NCI-H1694 (cell line): ENCODE measurements at places on chromosomes 11 and 22.

DNA sequence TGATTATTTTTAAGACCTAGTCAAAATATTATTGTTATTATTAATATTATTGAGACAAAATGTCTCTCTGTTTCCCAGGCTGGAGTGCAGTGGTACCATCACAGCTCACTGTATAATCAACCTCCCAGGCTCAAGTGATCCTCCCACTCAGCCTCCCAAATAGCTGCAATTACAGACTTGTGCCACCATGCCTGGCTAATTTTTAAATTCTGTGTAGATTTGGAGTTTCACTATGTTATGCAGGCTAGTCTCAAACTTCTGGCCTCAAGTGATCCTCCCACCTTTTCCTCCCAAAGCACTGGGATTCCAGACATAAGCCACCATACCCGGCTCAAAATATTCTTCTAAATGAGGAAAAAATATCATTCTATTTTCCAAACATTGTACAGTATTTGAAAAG lies 37.0 kb downstream of the SLC36A4 start:
- DNase-seq: no peak

DNA sequence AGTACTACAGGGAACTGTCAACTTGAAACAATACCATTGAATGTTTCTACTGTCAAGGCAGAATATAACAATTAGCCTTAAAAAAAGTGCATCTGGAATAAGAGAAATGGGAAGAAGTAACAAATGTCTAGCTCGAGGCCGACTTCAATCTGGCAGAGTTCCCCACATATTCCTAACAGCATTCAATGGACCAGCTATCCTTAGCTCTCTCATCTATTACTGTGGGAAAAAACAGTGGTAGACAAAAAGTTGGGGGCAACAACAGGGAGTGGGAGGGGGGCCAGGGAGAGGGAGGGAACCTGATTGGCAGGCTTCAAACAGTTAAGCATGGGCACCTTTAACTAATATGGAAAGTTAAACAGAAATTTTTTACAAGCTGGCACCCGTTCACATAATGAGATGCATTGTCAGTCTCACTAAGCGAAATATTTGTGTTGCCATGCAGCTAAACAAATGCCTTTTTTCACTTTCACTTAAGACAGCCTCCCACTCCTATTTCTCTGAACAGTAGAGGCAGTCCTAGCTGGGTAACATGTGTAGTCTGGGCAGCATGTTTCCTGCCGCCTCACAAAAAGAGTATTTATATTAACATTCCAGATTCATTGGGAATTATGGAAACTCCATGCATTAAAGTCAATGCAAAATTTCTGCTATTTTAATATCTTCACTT lies 62.2 kb upstream of the SOX6 start:
- DNase-seq: no peak

DNA sequence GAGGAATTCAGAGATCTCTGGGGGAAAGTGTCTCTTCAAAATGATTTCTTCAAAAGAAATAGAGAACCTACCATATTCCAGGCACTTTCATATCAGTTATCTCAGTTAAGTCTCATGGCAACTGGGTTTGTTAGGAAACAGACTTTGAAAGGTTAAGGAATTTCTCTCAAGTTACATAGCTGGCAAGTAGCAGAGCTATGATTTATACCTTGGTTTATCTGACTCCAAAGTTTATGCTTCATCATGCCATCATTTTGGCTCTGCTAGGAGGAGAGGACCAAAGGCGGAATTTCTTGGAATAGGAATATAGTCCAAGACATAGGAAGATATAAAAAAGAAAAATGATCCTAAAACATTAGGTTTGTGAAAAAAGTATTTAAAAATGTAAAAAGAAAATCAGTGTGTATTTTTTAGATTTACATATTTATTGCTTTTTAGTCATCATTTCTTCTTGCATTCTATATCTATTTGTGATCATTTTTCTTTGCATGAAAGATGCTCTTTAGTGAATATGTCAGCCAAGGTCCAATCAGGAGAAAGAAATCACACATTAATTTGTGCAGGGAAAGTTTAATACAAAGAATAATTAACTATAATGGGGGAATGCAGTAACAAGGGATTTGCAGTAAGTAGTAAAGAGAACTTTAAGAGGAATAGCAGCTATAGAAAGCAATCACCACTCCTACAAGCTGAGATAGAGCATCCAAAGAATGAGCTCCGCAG lies 199.1 kb upstream of the ZBED5 start:
- DNase-seq: no peak

- DNase-seq: no peak
Observed at GRCh38 chr22:41274856-41275255, 11.1 kb downstream of the RANGAP1 start.

DNA sequence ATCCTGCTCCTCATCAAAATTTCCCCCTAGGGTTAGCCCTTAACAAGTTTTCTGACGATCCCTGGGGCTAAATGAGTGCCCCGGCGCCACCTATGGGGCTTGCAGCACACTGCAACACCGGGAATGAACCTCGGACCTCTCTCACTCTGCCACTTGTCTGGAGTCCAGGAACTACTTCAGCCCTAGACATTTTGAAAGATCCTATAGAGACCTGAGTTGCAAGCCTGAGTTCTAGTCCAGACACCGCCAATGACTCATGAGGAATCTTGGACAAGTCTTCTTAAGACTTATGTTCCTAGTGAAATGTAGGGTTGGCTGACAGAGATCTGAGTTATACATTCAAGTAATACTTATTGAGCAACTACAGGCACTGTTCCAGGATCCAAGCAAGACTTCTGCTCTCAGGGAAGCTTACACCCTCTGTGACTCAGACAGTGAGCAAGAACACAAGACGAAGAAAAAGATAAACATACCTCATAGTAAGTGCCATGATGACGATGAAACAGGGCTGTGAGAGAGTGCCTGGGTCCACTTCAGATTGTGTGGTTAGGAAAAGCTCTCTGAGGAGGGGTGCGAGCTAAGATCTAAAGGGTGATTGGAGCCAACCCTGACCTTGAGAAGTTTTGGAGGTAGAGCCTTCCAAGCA lies 10.2 kb upstream of the STK33 start:
- no peak for DNase-seq

- DNase-seq: no peak
Observed at GRCh38 chr11:66814678-66815077, 28.6 kb upstream of the RCE1 start.

GRCh38 chr11:102318469-102318868 lies 1.2 kb downstream of the BIRC3 start:
- DNase-seq: no peak

DNA sequence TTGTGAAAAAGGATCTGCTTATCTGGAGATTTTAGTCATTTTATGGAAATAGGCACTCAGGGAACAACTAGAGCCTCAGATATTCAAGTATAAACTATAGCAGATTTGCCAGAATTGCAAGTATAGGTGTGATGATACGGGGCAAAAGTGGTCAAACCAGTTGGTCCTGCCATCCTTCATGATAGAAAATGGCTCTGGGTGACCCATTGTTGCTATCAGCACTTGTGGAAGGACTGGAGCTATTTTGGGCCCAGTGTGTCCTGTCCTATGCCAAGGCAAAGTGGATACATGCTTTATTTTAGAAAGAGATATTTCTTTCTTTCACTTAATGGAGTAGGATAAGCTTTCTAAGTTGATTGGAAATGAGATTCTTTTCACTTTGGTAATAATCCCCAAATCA lies 85.2 kb downstream of the PPP6R3 start:
- DNase-seq: no peak

GRCh38 chr11:76250520-76251225 lies 44.4 kb upstream of the WNT11 start:
- DNase-seq: no peak

DNA sequence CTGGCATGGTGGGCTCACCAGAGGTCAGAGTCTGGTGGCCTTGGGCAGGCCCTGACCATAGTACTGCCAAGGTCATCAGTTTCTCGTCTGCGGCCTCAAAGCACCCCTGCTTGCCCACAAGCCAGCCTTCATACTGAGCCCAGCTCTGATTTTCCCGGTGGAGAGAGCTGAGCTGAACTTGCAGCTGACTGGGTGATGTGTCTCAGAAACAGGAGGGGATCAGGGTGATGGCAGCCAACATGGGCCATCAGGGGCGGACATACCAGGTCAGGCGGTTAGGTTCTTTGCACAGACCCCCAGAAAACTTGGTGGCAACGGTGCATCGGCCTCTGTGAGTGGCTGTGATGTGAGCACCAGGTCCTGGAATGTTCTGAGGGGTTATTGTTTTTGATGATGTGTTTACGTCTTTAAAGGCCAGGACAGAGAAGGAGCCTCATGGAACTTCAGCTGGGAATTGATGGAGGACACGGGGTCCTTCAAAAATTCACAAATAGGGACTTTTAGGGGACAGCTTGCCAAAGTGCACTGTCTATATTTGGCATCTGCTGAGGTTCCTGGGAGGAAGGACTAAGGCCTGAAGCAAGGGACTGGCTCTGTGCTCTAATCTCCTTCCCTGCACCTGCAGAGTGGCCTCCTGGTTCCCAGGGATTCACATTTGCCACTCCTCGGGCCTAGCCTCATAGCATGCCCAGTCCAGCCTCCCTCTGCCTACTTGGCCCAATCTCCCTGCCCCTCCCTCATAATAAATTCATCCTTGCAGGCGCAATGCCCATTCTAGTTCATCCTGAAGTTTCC lies 131.2 kb downstream of the OSBP2 start:
- DNase-seq: no peak

DNA sequence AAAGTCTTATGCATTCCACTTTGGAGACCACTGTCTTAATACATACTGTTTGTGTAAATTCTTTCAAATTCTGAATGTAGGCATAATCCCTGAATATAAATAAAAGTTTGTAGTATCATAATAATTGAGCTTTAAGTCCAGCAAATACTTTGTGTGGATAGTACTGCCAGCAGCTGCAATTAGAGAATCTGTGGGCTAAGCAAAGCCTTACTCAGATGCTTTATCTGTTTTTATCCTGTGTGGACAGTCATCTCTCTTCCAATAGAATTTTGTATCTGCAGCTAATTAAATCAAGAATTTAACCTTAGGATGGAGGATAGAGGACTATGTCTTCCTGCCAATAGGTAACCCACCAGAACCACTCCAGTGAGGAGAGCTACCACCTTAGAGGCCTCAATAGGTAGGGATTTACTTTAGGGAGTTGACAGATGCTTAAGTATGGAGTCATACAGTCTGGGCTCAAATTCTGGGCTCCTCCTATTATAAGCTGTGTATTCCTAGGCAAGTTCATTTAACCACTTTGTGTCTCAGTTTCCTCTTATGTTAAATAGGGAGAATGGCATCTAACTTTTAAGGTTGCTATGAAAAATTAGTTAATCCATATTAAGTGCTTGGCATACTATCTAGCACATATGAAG lies 71.1 kb downstream of the STIM1 start:
- DNase-seq: no peak

- no peak for DNase-seq
Observed at GRCh38 chr11:44797886-44798606, 71.3 kb downstream of the TSPAN18 start.

DNA sequence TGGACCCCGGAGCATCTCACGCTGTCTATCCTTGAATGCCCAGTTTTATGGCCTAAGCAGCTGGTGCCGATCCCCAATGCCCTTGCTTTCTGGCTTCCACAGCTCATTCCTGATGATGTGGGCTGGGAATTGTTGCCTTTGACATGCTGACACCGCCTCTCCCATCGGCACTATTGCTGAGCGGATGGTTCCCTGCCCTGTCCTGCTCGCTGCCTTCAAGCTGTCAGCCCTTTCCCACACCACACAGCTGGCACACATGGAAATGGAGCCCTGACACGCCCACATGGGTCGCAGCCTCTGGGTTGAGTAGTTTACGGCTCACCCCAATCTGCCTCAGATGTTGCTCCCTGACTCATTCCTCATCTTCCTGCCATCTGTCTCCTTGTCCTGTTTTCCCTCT lies 110.2 kb upstream of the SESN3 start:
- no peak for DNase-seq

- DNase-seq: no peak
Observed at GRCh38 chr11:9041747-9042146, 37.9 kb upstream of the NRIP3 start.

DNA sequence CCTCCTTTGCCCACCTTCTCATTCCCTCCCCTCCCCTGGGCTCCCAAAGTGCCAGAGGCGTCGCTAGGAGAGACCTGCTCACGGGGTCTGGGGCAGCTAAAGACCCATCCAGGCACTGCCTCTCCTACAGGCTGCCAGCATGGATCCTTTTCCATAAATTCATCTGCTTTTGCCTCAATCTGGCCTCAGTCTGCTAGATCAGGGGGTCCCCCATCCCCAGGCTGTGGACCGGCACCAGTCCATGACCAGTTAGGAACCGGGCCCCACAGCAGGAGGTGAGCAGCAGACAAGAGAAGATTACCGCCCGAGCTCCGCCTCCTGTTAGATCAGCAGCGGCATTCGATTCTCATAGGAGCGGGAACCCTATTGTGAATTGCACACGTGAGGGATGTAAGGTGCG lies 12.3 kb downstream of the LTO1 start:
- no peak for DNase-seq

- DNase-seq: no peak
Observed at GRCh38 chr11:92461447-92461846, 236.8 kb downstream of the FAT3 start.

- no peak for DNase-seq
Observed at GRCh38 chr22:37430941-37431340, 3.7 kb upstream of the ELFN2 start.

DNA sequence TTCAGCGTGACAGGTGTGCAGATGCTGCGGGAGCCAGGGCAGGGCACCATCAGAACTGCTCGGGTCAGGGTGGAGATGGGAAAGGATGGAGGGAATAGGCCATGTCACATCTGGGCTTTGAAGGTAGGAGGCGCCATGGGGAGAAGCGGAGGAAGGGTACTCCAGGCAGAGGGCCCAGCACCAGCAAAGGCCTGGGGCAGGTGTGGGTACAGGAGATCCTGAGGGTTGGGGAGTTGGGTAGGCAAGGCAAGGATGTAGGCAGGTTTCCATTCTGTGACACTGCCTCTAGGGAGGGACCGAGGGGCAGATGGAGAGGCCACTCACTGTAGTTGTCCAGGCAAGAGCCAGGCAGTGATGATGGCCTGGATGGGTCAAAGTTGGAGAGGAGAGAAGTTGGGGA lies 8.5 kb downstream of the EMID1 start:
- no peak for DNase-seq

GRCh38 chr11:61141601-61142028 lies 19.6 kb downstream of the VPS37C start:
- no peak for DNase-seq

- no peak for DNase-seq
Observed at GRCh38 chr11:125270106-125270505, 105.6 kb downstream of the PKNOX2 start.

- DNase-seq: no peak
Observed at GRCh38 chr11:1149545-1149944, 8.2 kb upstream of the MUC5AC start.

DNA sequence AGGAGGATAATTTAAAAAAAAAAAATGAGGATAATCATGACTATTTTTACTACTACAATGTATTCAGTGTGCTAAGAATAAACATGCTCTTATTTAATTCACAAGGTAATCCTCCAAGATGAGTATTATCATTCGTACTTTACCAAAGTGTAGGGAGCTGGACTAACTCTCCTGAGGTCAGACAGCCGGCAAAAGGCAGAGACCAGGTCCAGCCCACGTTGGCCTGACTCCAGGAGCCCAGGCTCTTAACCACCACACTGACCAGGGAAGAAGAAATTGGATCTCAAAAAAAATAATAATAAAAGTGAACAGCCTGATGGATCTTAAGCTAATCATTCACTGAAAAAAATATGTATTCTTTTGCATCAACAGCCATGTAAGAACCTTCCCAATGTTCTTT lies 25.2 kb downstream of the PLAAT3 start:
- DNase-seq: no peak

- no peak for DNase-seq
Observed at GRCh38 chr11:6320411-6321155, at the start of gene CAVIN3. TSS of gene CAVIN3 (minus strand) at chr11:6320501. CDS start at chr11:6320476, 25 bp downstream.

GRCh38 chr11:33575311-33575710 lies 125.3 kb downstream of the C11orf91 start:
- no peak for DNase-seq

GRCh38 chr22:24185501-24186351 lies 4.4 kb downstream of the SUSD2 start:
- DNase-seq: no peak
